T follicular helper cell (primary cell): ENCODE measurements at places on chromosomes 3 and 15.

- no peak for DNase-seq
Observed at GRCh38 chr3:99970198-99970597, 144.1 kb downstream of the FILIP1L start.

GRCh38 chr15:35102186-35102585 lies 17.1 kb upstream of the NANOGP8 start:
- DNase-seq, result no peak

DNA sequence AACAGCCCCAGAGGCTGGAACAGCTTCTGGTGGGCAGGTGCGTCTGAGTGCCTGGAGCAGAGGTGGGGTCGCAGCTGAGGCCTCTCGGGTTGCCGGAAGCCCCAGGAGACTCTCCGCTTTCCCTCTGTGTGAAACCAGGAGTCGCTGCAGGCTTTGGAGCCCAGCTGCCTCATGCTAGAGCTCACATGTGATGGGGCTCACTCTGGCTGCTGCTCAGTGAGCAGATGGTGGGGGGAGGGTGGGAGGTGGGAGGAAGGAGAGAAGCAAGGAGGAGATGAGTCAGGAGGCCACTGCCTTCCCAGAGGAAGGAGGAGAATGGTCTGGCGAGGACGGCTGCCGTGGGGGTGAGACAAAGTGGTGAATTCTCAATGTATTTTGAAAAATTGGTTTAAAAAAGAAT lies 290.1 kb upstream of the CHRNA7 start:
- DNase-seq, result no peak

DNA sequence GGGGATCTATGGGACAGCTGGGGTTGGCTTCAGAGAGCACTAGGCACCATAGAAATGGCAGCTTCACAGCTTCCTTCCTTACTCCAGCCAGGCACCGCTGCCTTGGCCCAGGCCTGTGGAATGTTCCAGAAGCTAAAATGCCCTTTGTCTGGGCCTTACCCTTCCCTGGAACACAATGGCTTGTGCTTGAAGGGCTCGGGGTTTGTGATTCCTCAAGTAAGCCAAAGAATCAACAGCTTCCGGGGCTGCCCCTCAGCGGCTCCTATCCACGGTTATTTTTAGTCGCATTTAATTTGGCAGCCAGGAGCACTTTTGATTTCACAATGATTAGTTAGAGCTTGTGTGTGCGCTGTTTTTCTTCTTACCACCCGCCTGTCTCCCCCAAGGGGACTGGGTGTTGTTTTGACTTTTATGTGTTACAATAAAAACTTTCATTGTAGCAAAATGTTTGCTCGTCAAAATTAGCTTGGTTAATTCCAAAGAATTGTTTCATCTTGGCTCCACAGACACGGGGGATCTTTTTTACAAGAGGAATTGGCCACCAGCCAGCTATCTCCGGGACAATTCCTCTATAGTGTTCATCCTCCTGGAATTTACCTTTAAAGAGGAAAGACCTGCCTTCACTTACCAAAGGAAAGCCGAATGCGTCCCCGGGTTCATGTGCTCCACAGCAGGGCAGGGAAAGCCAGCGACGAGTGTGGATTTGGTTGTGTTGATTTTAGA lies 73.8 kb downstream of the TLE3 start:
- DNase-seq, result no peak

DNA sequence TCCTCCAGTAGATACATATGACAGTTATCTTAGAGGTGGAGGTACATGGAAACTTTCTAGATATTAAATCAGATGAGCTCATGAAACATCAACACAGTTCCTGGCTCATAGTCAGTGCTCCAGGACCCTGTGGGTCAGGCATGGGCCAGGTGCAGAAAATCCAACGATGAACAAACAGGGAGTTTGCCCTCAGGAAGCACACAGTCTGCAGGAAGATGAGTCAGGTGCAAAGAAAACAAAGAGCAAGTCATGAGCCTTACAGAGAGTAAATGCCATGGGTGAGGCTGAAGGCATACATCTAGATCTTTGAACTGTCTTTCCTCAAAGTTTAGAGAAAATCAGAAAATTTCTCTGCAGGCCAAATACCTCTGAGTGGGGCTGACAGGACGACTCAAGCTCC lies 184.2 kb upstream of the TPM1 start:
- DNase-seq, result no peak

DNA sequence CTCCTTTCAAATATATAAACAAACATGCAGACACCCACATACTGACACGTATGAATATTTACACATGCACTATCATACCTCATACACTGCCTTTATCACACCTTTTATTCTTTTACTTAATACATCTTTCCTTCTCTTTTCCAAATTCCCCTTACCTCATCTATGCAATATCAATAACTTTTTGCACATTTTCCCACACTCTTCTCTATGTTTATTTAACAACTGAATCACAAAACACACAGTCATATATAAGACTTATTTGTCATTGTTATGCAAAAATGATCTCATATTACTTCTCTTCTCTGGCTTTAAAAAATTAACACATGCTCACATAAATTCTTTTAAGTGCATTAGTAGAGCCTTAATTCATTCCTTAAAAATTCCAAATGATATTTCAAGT lies 461.4 kb downstream of the DIPK2A start:
- DNase-seq, result no peak

GRCh38 chr15:57507111-57507510 lies 84.6 kb upstream of the MYZAP start:
- no peak for DNase-seq

GRCh38 chr3:46993292-46993691 lies 13.8 kb downstream of the NBEAL2 start:
- DNase-seq, result no peak

- DNase-seq, result no peak
Observed at GRCh38 chr3:11024181-11024580, 31.6 kb downstream of the SLC6A1 start.

DNA sequence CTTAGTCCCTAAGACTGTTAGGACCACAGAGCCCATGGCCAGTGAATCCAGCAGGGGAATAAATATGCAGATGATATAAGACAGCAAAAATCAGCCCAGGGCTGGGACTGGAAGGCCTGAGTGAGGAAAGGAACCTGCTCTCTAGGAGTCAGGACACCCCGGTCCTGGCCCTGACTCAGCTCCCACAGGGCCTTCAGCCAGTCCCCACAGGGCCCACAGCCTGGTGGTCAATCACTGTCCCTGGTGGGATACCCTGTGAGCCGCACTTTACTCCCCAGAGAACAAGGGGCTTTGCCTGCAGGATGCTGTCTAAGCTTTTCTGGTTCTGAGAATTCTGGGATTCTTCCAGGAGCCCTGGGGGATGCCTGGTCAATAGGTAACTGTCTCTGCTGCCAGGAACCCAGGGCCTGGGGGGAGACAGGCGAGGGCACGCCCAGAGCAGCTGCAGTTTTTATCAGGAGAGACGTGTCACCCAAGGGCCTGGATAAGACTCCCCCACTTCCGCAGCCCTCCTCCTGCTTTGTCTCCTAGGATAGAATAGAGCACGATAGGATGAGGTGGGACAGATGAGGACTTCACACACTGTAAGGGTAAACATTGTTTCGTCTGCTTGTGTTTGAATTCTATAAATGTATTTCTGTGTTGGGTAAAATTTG lies 49.5 kb upstream of the MCF2L2 start:
- no peak for DNase-seq

GRCh38 chr3:138450704-138451424 lies 16.4 kb downstream of the ESYT3 start:
- DNase-seq, result no peak

GRCh38 chr3:139074565-139075115 lies 29.9 kb upstream of the PRR23C start:
- no peak for DNase-seq

- DNase-seq, result no peak
Observed at GRCh38 chr3:52403955-52404354, 40.9 kb downstream of the SEMA3G start.

- no peak for DNase-seq
Observed at GRCh38 chr3:100518983-100519382, 26.6 kb downstream of the TMEM45A start.

DNA sequence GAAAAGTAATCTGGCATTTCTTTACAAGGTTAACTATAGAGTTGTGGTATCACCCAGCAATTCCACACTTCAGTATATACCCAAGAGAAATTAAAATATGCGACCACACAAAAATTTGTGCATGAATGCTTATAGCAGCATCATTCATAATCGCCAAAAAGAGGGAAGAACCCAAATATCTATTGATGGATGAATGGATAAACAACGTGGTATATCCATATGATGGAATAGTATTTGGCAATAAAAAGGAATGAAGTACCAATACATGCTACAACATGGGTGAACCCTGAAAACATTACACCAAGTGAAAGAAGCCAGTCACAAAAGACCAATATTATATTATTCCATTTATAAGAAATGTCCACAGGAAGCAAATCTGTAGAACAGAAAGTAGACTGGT lies 8.6 kb upstream of the SKOR1 start:
- no peak for DNase-seq

GRCh38 chr3:108757404-108757982 lies at the start of gene RETNLB:
RETNLB (minus strand) TSS chr3:108757410; CDS start chr3:108757185, 225 bp downstream.
- DNase-seq, result no peak

DNA sequence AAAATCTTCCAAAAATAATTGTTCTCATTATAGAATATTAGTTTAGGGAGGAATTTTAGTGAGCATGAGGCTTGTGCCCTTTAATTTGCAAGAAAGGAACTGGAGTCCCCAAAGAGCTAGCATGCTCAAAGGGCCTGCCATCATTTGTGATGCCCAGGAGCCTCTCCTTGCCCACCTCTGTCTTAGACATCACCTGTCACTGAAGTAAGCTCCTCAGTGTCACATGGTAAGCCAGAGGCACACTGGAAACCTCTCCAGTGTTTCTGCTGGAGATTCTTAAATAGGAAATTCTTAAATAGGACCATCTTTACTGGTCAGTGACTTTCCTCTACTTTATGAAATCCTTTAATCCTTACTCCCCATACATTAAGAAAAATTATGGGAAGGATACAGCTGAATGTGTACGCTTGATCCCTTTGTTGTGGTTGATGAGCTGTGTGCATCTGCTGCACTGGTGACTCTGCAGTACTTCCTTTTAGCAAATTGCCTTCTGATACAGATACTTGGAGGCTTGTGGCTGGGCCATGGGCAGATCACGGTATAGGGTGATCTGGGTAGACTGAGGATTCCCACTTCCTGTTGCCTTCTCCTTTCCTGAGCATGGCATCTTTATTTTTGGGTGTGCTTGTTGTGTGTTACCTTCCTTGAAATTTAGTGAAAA lies 197.4 kb downstream of the KLHL25 start:
- DNase-seq, result peak; percentile 18

GRCh38 chr3:128094295-128095151 lies 29.1 kb downstream of the RUVBL1 start:
- no peak for DNase-seq

DNA sequence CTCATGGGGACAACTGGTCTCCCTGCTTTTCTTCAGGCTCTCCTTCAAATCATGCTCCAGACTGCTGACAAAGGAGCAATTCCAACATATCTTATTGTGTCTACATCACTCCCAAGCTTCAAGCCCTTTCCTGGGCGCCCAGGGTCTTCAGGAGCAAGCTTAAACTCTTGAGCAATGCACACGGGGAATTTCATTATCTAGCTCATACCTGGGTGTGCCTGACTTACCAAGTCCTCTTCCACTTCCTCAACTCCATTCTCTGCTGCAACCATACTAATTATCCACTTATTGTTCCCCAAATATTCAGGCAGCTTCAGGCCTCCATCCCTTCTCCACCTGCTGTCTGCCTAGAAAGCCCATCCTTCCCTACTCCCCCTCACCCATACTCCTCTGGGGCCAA lies 50.6 kb downstream of the B3GNT5 start:
- no peak for DNase-seq

DNA sequence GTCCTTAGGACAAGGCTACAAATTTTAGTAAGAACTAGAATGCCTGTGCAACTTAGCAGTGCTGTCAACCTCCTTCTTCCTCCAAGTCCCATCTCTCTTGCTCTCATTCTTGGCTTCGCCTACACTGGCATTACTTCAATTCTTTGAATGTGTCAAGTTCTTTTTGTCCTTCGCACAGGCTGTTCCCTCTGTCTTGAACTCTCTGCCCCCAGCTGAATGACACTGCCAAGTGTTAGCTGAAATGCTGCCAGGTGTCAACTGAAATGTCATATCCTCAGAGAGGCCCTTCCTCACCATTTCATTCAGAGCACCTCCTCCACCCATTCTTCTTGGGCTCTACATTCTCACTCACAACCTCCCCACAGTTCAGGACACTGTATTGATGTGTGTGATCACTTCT lies 48.8 kb upstream of the PSMD6 start:
- DNase-seq, result no peak

DNA sequence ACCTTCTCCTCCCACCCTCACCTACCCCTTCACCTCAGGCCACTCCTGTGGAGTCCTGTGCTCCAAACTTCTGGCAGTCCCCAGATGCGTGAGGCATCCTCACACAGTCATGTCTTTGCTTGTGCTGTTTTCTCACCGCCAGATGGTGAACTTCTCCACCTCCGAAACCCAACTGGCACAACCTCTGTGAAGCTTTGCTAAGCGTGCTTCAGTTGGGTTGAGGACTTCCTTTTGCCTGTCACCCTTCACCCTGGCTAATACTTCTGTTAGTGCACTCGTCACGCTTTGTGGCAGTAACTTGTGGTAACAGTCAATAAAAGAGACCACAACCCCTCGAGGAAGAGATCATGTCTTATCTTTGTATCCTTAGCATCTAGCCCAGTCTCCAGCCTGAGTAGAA lies 42.0 kb upstream of the SKOR1 start:
- peak; percentile 51 for DNase-seq

DNA sequence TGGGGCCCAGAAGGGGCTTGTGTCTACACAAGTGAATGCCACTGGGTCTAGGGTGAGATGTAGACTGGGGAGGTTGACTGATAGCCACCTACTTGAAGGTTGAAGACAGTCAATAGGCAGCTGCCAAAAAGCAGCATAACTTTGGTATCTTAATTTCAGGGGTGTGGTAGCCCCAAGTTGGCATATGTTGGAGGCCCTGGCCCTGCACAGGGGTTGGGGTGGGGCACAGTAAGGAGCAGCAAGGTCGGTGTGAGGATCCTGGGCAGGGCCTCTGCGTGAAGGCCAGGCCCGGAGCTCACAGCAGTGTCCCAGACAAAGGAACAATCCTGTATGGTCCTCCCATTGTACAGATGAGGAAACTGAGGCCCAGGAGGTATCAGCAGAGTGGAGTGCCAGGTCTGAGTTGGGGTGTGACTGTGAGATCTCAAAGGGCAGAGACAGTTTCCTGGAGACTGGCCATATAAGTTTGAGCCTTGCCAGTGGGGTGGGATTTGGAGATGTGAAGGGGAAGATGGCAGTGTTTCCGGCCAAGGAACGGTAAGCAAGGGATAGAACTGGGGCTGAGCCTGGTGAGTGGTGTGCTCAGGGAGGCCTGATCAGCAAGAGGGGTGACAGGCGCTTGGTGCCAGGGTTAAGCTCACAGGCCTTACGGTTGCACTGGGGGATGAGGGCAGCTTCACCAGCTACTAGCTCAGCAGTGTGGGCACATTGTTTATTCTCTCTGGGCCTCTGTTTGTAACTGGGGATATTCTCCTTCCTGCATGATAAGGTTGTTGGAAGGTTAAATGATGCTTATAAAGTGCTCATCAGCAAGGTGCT lies 1.7 kb downstream of the KLHL40 start:
- DNase-seq, result no peak
